ENCODE measurements at places on chromosomes 11 and 22.
A peak's percentile ranks its signal among the peaks of the same experiment; 100 is the strongest.

DNA sequence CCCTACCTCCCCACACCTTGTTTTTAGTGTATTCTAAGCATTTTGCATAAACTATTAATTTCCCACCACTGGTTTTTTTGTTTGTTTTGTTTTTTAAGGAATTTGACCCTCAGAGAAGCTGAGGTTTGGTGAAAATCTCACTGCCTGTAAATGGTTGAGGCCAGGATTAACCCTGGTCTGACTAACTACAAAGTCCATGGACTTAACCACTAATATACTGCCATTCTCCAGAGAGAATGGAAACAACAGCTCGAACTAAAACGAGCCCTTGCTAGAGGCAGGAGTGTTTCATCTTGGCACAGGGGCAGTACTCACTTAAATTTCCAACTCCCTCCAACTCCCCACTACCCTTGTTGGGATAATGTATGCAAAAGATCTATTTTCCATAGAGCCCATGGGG lies 3.0 kb downstream of the CTNND1 start:
- DNase-seq: no peak

- DNase-seq: peak; percentile 58
Observed at GRCh38 chr11:11171854-11172253, 181.2 kb downstream of the CSNK2A3 start.

DNA sequence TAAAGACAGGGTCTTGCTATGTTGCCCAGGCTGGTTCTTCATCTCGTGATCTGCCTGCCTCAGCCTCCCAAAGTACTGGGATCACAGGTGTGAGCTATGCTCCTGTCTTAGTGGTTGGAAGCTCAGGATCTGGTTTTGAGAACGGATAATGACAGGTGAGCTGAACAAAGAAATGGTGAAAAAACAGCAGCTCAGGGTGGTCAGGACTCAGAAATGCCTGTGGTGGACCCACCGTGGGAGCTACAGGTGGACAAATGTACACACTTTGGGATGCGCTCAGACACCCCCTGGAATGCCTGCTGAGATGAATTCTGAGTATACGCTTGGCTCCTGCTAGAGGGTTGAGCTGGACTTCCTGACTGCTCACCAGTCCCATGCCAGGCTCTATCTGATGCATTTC lies 9.5 kb downstream of the RFPL1 start:
- no peak for DNase-seq

GRCh38 chr11:62600367-62601121 lies 1.1 kb downstream of the MTA2 start:
- peak; percentile 44 for DNase-seq

GRCh38 chr11:37896016-37896415 lies 1298.0 kb upstream of the RAG2 start:
- DNase-seq: peak; percentile 3
